ENCODE measurements at places on chromosomes 13 and 19. TPM values are rescaled to one million over a fixed set of nuclear protein-coding genes. Genes with fewer than 3 reads are reported as not detected.
A peak's percentile ranks its signal among the peaks of the same experiment; 100 is the strongest.

- DNase-seq = no peak
These were observed 23.4 kb downstream of the UBAC2 start for GRCh38 chr13:99224021-99224420.

DNA sequence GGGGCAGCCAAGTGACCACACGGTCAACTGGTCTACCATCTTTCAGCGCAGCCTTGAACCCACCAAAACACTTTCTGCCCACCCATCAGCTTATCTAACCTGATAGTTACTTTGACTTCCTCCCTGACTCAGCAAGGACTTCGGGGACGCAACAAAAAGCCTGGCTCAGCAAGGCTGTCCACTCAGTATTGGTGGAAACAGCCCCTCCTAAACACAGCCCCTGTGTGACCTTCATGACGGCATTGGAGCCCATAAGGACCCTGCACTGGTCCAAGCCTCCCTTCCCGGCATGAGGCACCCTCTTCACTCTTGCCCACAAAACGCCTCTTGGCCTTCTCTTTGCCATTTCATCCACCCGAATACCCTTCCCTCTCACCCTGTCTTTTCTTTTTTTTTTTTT lies 39.1 kb downstream of the INSR start:
- no peak for DNase-seq

DNA sequence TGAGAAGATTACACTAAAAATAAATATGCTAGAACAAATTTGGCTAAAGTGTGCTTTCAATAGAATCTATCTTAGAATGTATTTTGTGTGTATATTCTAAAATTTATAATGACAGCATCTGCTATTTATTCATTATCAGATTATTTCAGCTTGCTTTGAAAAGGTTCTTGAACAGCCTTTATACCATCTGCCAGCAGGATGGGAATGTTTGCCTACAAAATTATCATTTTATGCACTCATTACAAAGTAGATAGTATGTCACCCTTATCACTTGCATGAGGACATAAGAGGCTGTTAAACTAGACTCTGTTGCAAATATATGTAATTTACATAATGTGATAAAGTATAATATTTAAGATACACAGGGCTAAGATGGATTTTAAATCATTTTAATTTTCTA lies 1286.9 kb upstream of the PCDH20 start:
- DNase-seq = no peak

GRCh38 chr13:38180126-38180525 lies 169.5 kb upstream of the UFM1 start:
- no peak for DNase-seq

DNA sequence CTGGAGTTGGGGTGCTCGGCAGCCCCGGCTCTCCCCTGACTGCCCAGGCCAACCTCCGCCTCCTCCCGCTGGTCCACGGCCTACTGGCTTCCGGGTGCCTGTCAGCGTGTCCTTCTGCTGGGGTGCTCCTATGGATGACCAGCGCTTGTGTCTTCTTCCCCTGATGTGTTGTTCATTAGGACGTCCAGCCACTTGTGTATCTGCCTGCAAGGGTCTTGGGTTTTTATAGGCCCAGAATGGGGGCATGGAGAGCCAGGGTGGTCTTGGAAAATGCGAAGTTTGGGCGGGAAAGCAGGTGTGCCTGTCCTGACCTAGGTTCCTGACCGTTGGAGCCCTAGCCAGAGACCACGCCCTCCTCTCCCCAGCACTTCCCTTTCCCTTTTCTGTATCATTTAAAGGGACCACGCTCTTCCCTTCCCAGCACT lies 139.8 kb downstream of the SLITRK5 start:
- DNase-seq = peak; percentile 33

GRCh38 chr19:13031917-13032623 lies 36.8 kb downstream of the NFIX start:
- DNase-seq = no peak

GRCh38 chr13:91399189-91400062 lies 1.0 kb downstream of the GPC5 start:
- DNase-seq = no peak

GRCh38 chr19:19261350-19262189 lies 11.5 kb downstream of the TM6SF2 start:
- DNase-seq = no peak

The KCNN1 gene
- not detected for total RNA-seq

DNA sequence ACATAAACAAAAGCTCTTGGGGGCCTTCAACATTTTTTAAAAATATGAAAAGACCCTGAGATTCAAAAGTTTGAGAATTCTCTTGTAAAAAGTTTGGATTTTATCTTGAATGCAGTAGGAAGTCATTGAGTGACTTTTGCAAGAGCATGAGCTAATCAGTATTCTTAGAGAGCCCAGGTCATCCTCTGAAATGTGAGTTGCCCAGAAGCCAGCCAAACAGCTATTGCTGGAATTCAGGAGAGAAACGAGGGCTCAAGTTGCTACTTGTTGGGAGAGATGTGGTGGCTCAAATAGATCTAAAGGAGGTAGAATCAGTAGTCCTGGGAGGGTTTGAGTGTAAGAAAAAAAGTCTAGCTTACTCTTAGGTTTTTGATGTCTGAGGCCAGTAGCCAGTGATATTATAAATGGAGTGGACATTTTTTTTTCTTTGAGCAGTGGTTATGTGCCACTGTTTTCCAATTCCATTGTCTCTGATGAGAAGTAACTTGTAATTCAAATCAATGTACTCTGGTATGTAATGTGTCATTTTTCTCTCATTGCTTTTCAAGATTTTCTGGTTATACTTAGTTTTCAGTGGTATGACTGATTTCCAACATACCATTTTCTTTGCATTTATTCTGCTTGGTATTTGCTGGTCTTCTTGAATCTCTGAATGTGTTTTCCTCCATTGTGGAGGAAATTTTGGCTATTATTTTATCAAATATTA lies 30.7 kb downstream of the LMO7 start:
- DNase-seq = no peak

The ZNF345 gene
- 4.9 TPM for total RNA-seq

- DNase-seq = no peak
These were observed 189.3 kb upstream of the GPR12 start for GRCh38 chr13:26949701-26950502.

DNA sequence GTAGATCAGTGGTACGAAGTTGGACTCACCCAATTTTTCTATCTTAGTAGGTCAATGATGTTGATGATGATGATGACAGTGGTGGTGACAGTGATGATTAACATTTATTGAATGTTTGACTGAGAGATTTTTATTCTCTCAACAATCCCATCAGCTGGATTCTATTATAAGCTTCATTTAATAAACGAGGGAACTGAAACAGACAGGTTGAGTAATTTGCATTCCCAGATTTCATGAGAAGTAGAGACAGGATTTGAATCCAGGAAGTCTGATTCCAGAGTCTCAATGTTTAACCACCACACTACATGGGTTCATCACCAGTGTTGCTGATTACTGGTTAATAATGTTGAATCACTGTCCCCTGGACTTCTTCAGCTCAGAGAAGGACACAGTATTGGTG lies 168.9 kb downstream of the FLT1 start:
- no peak for DNase-seq

The PRR19 gene
- 0.61 TPM for total RNA-seq

GRCh38 chr19:44512326-44513298 lies 12.3 kb upstream of the ZNF180 start:
- DNase-seq = no peak

The ZNF235 gene
- total RNA-seq = 6.6 TPM

The CGB3 gene
- total RNA-seq = not detected

DNA sequence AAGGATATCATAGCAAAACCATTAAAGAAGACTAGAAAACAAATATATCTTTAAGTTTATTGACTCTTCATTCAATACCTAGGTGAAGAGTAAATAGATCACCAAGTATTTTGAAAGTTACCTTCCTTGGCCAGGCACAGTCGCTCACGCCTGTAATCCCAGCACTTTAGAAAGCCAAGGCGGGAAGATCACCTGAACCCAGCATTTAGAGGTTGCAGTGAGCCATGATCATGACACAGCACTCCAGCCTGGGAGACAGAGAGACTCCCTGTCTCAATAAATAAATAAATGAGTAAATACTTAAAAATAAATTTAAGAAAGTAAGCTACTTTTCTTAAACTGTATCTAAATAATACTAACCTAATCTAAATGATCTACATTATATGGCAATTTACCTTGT lies 8.9 kb upstream of the WBP4 start:
- DNase-seq = no peak

The MARK4 gene
- 40.9 TPM for total RNA-seq

The FAM216B gene
- 10.6 TPM for total RNA-seq

The NOP53 gene
- total RNA-seq = 432 TPM

- DNase-seq = no peak
These were observed 48.3 kb downstream of the KDM4B start for GRCh38 chr19:5017235-5017634.

The MYBPC2 gene
- not detected for total RNA-seq

- DNase-seq = no peak
These were observed 88.5 kb downstream of the RAB20 start for GRCh38 chr13:110472904-110473563.

The SLC25A30 gene
- total RNA-seq = 5.2 TPM

The SRRM5 gene
- 2.1 TPM for total RNA-seq

GRCh38 chr19:35330475-35330874 lies 1.5 kb downstream of the CD22 start:
- DNase-seq = no peak

DNA sequence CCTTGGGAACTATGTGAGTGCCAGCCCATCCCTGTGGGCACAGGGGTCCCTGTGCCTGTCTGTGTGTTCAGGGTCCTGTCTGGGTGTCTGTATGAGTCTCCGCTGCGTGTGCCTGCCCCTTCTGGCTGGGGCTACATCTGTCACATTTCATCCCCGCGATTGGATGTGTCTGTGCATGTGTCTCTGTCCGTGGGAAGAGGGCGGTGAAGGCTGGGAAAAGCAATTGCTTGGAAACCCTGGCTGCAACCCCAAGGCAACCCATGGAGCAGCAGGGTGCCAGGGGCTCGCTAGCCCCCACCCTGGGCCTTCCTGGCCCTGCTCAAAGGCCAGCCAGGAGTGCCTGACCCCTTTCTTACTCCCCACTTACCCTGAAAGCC lies 1.4 kb downstream of the MAG start:
- DNase-seq = no peak

DNA sequence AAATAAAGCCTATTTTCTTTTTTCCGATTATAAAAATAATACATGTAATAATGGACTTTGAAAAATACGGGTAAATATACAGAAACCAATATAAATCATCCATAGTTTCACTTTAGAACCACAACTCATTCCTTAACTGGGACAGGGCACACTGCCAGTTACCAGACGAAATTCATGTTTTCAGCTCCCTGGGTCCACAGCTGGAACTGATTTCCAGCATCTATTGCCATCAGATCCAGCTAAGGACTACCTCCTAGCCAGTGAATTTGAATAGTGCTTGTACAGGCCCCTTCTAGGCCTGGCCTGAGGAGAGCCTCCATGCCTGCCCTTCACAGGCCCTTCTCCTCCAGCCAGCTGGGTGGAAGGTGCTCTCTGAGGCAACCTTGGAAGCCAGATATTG lies 30.0 kb upstream of the ATP12A start:
- no peak for DNase-seq

Data from upper lobe of left lung (tissue), 6 donors.